ENCODE measurements at places on chromosomes 5 and 9. TPM values are rescaled to one million over a fixed set of nuclear protein-coding genes. Genes with fewer than 3 reads are reported as not detected.

CDC20B gene
- not detected for total RNA-seq

ABCA2 gene
- 5.2 TPM for total RNA-seq

CNTNAP3B gene
- 14.6 TPM for total RNA-seq

PDE6A gene
- total RNA-seq: not detected

TTLL11 gene
- 13.0 TPM for total RNA-seq

AGXT2 gene
- not detected for total RNA-seq

FAM120A gene
- total RNA-seq: 111 TPM

DNLZ gene
- total RNA-seq: 5.2 TPM

TTC23L gene
- not detected for total RNA-seq

RELL2 gene
- under 0.01 TPM for total RNA-seq

B4GALT7 gene
- total RNA-seq: 12.0 TPM

FOXD4L5 gene
- total RNA-seq: under 0.01 TPM

CDC14B gene
- 45.9 TPM for total RNA-seq

IDNK gene
- 3.1 TPM for total RNA-seq

LURAP1L gene
- 14.1 TPM for total RNA-seq

EIF4E1B gene
- not detected for total RNA-seq

Data from skeletal muscle tissue (tissue), 5 donors.